ENCODE measurements at places on chromosomes 5 and 9.

DNA sequence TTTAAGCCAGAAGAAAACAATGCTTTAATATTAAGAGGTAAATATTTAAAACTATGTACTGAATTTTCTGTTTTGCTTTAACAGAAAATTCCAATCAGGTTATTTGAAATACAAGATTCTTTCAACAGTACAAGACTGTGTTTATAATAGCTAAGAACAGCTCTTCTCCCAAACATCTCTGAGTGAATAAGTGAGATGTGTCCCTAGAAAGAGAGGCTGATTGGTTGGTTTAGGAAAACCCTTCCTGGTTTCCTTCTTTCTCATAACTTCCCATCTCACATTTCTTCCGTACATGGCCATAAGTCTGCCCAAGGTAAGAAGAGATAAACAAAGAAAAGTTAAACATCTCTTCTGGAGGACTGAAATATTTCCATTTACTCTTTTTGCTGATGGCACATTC lies 145.9 kb downstream of the FANCC start:
- no peak for DNase-seq

- no peak for DNase-seq
Observed at GRCh38 chr5:60379907-60380306, 320.1 kb downstream of the DEPDC1B start.

DNA sequence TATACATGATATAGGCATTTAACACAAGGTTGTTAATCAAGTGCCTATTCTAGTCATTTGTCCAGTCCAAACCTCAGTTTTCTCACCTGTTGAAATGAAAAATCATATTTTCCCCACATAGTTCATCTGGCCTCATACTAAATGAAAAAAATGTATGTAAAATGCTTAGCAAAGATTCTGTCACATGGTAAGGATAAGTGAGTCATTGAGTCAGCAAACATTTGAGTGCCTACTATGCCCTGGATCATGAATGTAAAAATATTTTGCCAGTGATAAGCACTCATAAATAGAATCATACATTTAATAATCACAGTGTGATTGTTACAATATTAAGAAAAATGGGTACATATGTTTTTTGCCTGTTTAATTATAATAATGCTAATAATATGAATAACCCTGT lies 181.2 kb upstream of the PAPPA start:
- no peak for DNase-seq

- no peak for DNase-seq
Observed at GRCh38 chr5:50749873-50750272, 83.4 kb downstream of the PARP8 start.

GRCh38 chr5:42494414-42494813 lies 71.2 kb downstream of the GHR start:
- DNase-seq = no peak

DNA sequence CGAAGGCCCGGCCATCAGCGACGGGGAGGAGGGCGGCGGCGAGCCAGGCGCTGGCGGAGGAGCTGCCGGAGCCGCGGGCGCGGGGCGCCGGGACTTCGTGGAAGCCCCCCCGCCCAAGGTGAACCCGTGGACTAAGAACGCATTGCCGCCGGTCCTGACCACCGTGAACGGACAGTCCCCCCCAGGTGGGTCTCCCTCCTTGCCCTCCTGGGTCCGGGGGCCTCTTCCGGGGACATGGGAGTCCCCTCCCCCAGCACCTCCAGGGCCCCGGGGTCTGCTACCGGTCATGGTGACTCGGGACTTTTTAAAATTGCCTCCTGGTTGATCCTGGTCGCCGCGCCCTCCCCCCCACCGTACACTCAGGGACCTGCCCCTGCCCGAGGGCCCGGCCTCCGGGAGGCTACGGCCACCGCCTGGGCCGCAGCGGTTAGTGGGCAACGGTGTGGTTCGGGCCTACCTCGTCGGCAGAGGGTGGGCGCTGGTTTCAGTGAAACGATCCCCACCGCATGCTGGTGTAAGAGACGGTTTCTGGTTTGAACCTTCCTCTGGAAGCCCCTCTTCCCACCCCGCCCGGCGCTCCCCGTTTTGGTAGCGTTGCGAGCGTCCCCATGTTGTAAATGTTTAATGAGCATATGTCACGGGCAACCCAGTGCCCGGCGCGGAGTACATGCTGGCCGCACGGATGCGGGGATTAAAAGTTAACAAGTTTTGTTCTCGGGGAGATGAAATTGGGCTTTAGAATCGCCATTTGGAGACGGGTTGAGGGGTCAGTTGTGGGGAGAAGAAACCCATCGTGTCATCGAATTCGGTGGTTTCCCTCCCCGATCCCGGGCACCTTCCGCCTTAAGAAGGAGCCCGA lies 1.1 kb downstream of the LARP1 start:
- no peak for DNase-seq

GRCh38 chr5:43560128-43560527 lies 3.3 kb upstream of the PAIP1 start:
- no peak for DNase-seq

- no peak for DNase-seq
Observed at GRCh38 chr5:81827500-81827899, 76.6 kb upstream of the SSBP2 start.

GRCh38 chr5:2750026-2750757 lies 1.3 kb downstream of the IRX2 start:
- no peak for DNase-seq

DNA sequence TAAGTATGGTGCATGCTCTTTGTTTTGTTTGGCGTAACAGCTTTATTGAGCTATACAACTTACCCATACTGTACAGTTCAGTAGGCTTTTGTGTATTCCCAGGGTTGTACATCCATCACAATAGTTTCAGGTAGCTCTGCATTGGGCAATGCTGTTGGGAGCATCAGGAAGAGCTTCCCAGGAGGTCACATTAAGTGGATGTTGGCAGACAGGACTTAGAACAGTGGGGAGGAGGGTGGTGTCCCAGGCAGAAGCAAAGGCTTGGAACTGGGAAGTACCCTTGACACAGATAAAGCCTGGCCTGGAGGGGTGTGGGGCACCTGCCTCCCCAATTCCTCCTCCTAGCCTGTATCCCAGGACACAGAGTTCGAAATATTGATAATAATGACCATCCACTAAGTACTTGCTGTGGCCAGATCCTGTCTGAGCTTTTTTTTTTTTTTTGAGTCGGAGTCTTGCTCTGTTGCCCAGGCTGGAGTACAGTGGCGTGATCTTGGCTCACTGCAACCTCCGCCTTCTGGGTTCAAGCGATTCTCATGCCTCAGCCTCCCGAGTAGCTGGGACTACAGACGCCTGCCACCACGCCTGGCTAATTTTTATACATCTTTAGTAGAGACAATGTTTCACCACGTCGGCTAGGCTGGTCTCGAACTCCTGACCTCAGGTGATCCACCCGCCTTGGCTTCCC lies 1.3 kb downstream of the BBLN start:
- no peak for DNase-seq
